ENCODE measurements at places on chromosomes 1 and 21.
A peak's percentile ranks its signal among the peaks of the same experiment; 100 is the strongest.

GRCh38 chr1:19028110-19028509, 71.6 kb upstream of the IFFO2 start:
- DNase-seq = no peak

DNA sequence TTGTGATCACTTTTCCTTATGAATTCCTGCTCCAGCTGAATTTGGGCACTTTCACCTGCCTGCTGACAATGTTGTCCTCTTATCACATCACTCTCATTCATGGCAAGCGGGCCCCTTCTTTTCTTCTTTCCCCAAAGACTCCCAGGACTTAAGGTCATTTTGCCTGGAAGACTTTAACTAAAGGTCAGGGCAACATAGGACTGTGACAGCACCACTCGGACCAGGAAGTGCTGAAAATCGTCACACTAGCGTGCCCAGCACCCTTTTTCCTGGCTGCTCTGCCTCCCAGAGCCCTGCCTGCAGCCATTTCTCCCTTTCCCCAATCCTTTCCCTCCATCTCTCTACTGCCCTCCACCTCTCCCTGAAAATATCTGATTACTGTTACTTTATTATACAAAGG, 35.4 kb downstream of the CD34 start:
- DNase-seq = no peak

- DNase-seq = no peak
These were observed 811 bp upstream of the ZNF672 start for GRCh38 chr1:248837045-248837780.

DNA sequence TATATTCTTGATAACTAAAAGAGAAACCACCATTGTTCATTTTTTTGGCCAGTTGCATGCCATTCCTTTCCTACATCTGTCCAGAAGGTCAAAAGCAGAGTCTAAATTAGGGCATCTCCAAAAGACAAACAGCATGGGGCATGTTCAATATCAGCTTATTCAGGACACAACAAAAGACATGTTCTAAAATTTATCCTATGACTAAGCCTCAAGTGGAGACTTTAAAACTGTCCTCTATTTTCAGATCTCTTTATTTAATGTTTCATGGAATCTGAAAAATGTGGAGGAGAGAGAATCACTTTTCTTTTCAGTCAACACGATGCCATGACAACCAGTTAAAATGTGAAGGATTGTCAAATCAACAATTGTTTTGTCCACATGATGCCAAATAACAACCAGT, 303.4 kb upstream of the PRMT6 start:
- no peak for DNase-seq

DNA sequence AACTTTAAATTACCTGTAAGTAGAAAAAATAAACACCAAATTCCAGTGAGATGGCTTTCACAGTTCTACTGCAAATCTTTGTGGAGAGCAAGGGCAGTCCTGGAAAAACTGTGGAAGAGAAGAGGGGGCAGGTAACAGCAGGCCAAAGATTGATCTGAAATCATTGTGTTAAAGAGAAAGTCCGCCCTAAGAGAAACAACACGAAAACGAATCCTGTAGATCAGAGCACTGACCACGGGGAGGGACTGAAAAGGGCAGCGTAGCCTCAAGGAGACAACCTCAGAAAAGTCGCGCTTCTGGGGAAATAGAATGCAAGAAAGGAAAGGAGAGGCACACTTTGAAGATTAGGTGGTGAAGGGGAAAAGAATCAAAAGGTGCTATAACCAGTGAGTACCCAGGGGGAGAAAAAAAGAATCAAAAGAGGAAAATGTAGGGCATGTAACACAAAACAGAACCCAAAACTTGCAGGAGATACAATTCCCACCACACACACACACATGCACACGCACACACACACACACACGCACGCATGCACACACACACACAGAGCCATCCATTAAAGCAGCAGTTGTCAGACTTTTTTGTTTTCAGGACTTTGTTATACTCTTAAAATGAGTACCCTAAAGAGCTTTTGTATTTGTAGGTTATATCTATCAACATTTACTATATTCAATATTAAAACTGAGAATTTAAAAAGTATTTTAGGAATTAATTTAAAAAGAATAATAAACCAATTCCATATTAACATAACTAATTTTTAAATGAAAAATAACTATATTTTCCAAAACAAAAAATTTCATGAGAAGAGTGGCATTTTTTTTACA, 28.0 kb upstream of the KLF17 start:
- DNase-seq = no peak

- DNase-seq = no peak
These were observed 6.7 kb downstream of the C1QTNF12 start for GRCh38 chr1:1239614-1240347.

DNA sequence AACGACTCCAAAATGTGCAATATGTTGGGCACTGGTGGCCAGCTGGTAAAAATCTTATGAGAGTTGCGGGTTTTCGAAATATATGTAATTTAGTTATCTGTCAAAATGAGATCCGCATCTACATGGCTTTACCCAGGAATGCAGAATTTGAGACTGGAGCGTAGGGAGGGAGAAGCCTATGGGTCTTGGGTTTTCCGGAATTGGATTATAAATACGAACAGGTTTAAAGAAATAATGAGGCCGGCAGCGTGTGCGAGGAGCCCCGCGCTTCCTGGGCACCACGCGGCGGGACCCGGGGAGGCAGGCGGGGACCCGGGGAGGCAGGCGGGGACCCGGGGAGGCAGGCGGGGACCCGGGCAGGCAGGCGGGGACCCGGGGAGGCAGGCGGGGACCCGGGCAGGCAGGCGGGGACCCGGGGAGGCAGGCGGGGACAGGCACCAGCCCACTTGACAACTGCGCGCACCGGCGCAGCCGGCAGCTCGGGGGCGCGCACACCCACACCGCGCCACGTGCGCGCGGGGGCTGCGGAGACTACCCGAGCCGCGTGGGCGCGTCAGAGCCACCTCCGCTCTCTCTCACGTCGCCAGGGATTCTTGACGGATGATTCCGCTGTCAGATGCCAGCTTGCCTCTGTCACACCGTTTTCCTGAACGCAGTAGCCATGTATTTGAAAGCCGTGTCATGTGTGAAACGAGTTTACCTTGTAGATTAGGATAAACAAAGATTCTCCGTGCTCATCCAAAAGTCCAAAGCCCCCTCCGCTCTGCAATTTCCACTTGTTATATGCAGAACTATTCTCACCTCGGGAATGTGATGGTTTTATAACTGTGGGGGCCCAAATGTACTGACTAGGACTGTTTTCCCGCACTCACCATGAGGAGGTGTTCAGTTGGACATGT, 54.3 kb upstream of the HNRNPU start:
- peak; percentile 53 for DNase-seq

- no peak for DNase-seq
These were observed 463 bp upstream of the PRRC2C start for GRCh38 chr1:171484760-171485374.

GRCh38 chr1:156750711-156751450, 594 bp downstream of the HDGF start:
- DNase-seq = peak; percentile 51

GRCh38 chr1:208025031-208025430, 114.1 kb upstream of the CD34 start:
- no peak for DNase-seq

- DNase-seq = no peak
These were observed 58.1 kb downstream of the PTP4A2 start for GRCh38 chr1:31879981-31880608.

- DNase-seq = no peak
These were observed at the start of gene PRSS38 for GRCh38 chr1:227815468-227816409. TSS of gene PRSS38 (plus strand) at chr1:227815675. CDS start at chr1:227815717, 42 bp downstream.

DNA sequence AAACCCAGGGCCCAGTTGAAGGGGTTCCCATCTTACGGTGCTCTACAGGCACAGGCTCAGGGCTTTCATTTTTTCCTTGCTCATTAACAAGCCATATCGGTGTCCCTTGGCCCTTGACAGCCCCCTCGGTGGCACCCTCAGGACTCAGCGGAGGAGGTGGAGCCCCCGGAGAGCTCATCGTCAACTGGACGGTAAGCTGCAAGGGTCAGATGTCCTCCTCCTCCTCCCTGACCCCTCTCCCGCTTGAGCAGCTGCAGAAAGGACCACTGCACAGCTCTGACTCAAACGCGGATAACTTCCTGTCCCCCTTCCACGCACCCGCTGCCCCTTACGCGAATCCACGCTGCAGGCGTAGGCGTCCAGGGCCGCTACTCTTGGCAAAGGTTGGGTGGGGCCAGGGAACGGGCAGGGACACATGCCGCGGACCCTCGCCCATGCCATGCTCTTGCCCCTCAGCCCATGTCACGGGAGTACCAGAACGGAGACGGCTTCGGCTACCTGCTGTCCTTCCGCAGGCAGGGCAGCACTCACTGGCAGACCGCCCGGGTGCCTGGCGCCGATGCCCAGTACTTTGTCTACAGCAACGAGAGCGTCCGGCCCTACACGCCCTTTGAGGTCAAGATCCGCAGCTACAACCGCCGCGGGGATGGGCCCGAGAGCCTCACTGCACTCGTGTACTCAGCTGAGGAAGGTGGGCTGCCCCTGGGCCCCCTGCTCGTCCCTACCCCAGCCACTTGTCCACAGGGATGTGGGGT, 14.7 kb downstream of the TMEM81 start:
- DNase-seq = no peak

DNA sequence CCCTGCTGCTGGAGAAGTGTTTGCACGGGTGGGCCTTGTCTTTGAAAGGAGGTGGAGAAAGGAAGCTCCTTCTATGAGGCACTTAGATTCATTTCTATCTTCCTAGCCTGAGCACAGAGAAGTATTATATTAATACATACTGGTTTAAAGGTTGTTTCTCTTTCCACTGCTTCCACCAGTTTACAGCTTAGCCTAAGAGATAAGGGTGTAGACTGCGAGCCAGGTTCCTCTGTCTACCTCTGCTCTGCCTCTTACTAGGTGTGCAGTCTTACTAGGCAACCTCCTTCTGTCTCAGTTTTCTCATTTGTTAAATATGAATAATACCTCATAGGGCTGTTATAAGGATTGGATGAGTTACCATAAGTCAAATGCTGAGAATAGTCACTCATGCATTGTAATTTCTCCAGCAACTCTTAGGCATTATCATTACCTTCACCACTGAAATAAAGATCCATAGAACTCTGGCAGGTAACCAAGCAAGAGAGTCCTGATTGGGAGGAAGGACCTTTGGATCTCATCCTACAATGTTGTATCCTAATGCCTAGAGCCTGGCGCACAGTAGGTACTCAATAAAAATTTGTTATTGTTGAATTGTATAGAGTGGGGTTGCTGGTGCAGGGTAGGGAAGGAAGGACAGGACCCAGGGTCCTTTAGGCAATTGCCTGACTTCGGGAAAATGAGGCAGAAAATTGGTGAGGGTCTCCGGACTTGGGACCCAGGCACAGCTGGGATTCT, 95.1 kb downstream of the TBX19 start:
- no peak for DNase-seq

DNA sequence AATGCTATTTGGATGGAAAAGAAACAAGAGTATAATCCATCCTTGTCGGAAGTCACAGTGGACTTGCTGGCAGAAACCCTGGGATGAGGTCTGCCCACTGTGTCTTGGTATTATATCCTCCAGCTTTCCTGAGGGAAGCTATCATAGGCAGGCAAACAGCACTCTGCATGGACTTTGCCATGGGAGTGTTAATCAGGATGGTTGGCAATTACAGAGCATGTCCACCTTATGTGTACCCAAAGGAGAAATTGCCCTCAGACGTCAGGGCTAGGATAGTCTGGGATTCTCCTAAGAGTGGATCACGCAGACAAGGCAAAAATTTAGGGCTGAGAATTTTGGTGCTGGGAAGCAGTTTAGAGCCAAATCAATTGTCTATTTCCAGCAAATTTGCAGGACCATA, 184.9 kb upstream of the ESRRG start:
- DNase-seq = no peak

GRCh38 chr21:25373126-25374082, 233.9 kb downstream of the MRPL39 start:
- DNase-seq = no peak

GRCh38 chr1:40745176-40745575, 38.4 kb upstream of the KCNQ4 start:
- no peak for DNase-seq

- DNase-seq = no peak
These were observed 13.8 kb downstream of the S100A7A start for GRCh38 chr1:153430166-153430553.

Data from activated CD4-positive, alpha-beta T cell treated with anti-CD3 and anti-CD28 coated beads, Interleukin-2, Interleukin-6, amounts not matched to agents 100 ng/mL and 50 ng/mL, durations not matched to agents 16 hours and 8 hours (primary cell).